ENCODE measurements at places on chromosomes 5 and 9.

DNA sequence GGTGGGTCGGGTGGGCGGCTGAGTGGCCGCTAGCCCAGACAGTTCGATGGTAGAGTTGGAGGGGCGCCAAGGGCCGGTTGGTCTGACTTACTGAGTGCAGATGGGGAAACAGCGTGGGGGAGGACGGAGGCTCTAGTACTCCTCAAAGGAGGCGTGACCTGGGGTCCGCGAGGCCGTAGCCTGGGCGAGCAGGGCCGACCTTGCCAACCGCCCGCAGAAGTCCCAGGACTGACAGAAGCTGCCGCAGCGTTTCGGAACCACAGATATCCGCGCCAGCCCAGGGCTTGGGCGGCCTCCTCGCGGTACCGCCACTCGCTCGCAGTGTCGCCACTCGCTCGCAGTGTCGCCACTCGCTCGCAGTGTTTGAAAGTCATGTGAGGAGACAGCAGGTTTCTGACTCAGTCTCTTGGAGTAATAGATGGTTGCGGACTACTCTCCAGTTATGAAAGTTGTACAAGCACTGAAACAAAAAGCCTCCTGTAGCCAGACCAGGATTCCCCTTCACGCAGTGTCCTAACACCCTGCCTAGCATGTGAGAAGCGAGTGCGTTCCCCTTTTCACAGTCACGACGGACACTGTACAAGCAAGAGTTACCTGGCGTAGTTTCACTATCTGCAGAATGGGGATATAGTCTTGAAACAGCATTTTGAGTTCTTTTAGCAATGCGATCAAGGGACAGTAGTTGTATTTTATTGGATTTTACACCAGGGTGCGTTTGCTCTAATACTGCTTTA is 674 bp downstream of the TMEM38B start:
- DNase-seq = peak; percentile 62

DNA sequence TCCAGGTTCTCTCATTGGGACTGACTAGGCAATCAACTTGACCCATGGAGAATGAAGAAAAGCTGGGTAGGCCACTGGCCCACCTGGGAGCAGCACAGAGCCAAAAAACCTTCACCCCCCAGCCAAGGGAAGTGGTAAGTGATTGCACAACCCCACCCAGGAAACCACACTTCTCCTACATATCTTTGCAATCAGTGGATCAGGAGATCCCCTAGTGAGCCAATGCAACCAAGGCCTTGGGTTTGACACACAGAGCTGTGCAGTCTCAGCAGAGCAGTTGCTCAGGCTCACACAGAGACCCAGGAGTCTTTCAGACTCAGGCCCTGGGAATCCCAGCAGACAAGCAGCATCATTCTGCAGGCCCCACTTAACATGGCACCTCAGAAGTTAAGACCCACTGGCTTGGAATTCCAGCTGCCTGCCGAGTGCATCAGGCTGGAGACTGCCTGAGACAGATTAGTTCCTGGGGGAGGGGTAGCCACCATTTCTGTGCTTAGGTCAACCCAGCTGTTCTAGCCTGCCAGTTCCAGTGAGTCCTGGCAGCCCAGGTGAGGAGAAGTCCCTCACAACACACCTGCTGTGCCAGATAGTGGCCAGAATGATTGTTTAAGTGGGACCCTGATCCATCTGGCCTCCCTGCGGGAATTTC is 136.4 kb downstream of the SAXO1 start:
- peak; percentile 44 for DNase-seq

DNA sequence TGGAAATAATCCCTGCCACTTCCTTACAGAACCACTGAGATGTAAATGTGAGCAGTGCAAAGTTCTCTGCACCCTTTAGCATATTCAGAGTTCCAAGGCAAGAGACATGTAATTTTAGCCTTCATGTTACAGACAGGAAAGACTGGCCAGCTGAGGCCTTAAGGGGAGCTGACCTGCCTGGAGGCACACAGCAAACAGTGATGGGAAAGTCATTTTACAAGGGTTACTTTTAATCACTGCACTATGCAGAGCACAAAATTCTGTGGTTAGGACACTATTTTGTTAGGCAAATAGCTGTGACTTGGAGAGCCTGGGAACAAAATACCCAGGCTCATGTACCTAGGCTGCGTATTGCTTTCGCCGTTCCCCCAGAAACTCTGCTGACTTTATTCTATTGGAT is 30.2 kb upstream of the TNIP1 start:
- no peak for DNase-seq

DNA sequence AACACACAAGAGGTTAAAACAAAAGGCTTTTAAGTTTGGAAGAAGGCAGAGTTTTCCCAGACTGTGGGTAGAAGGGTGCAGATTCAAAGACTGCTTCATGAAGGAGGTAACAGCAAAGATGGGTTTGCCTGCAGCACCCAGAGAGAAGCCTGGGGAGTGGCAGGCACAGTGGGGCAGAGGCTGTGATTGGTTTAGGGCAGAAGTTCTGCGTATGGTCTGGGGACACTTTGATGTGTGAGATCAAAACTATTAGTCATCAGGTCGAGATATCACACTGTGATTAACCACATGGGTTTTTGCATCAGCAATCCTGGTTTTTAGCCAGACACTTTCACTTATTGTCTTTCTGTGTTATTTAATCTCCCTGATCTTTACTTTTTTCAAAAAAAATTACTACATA is 188.8 kb upstream of the GLRA1 start:
- no peak for DNase-seq

DNA sequence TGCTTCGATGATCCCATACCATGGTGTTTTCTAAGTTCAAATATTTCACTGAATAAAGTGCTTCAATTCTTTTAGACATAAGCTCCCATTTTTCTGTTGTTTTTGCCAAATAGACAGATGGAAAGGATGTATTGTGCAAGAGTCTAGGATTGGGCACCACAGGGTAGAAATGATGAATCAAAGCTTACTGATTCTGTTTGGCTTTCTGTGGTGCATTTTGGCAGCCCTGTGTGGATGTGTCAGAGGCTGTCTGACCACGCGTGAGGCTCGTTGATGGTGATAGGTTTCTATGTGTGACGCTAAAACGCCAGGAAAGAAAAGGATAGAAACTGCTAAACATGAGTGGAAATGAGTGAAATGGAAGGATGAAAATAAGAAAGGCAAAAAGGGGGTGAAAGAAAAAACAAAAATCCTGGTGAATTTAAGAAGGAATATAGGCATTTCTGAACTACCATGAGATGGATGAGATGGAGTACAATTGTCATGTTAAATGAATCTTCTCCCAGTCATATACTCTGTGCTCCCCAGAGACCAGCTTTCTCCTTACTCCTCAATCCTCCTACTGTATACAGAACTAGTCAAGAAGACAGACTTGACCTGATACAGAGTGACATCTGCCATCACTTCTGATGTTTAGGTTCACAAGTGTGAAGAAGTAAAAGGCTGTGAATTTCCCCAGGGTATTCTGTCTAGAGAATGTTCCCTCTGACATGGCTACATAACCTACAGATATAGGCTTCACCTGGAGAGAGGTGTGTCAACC is 54.4 kb downstream of the ANKH start:
- DNase-seq = peak; percentile 84

DNA sequence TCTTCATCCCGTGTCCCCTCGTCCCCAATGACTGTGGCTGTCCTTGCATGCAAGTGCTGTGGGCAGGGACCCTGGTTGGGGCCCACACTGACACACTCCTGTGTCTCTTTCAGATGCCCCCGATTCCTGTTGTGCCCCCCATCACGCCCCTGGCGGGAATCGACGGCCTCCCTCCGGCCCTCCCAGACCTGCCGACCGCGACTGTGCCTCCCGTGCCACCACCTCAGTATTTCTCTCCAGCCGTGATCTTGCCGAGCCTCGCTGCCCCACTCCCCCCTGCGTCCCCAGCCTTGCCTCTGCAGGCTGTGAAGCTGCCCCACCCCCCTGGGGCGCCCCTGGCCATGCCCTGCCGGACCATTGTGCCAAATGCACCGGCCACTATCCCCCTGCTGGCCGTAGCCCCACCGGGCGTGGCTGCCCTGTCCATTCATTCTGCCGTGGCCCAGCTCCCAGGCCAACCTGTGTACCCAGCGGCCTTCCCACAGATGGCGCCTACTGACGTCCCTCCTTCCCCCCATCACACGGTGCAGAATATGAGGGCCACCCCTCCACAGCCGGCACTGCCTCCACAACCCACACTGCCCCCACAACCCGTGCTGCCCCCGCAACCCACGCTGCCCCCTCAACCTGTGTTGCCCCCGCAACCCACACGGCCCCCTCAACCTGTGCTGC is 75.0 kb downstream of the WNK2 start:
- no peak for DNase-seq

DNA sequence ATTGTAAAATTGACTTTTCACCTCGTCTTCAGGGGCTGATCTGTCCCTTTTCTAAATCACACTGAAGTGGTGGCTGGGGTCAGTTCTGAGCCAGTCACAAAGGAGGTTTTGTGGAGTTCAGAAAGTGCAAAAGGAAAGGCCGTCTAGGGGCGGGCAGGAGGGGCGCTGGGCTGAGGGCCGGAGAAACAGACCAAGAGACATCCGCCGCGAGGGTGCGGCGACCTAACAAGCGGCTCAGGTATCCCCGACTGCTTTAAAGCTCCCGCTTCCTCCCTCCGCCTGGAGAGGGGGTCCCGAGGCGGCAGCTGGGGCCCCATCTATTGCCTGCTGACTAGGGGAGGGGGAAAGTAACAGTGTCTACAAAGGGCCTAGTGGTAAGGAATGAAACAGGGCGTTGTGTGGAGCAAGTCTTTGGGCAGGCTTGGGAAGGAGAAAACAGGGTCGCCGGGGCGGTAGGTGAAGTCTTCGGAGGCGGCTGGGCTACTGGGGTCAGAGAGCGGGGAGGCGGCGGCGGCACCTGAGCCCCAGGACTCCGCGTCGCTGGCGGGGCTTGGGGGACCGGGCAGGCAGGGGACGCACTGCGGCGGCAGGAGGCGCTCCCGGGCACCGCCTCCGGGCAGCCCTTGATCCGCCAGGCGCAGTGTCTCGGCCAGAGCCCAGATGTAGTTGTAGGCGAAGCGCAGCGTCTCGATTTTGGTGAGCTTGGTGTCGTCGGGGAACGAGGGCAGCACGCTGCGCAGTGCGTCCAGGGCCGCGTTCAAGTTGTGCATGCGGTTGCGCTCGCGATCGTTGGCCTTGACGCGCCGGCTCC is 950 bp downstream of the NEUROG1 start:
- no peak for DNase-seq
